ENCODE measurements at places on chromosomes 3 and 15.

DNA sequence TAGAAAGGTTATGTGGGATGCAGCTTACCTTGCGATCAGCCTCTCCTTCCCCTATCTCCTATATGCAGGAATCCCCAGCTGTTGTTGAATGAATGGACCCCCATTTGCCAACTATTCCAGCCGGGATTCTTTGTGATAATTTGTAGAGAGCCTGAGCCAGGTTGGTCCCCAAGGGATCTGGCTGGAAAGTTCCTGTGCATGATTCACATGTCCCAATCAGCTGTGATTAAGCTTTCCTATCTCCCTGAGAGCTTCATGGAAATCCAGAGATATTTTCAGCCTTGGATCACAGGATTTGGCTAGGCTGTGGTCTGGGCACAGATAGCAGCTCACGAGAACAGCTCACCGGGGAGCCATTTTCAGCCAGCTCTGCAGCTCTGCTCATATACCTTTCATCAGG is 76.7 kb downstream of the ARNT2 start:
- DNase-seq, result no peak

- DNase-seq, result no peak
These were observed 72.2 kb downstream of the DLG1 start for GRCh38 chr3:197226179-197226578.

GRCh38 chr15:88243895-88244787 is 12.4 kb downstream of the NTRK3 start:
- no peak for DNase-seq

DNA sequence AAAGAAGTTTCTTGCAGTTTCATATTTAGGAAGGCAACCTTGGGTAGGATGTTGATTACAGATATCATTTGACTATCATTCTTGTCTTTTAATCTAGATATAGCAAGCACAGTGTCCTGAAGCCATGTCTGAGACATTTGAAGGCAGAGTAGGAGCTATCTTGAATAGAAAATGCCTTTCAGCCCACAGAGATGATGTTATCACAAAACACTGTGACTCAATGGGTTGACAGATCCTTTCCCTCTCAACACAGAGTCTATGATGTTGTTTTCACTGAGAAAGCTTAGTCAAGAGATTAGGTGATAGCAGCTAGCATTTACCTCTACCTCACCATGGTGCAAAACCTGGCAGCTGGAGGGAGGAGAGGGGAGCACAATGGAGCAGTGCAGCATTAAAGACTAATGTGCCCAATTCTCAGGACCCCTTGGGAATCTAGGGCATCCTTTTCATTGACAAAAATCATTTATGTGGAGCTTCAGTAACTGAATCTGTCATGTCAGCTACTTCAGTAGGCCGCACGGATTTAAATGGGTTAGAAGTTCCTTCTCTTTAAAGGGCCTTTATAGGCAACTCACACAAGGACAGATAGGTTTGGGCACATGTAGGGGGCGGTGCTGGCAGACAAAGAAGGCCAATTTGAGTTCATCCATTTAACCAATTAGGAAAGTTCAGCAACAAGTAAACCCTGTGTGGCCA is 121.8 kb downstream of the AGBL1 start:
- DNase-seq, result no peak

GRCh38 chr3:120636795-120637401 is 40.8 kb downstream of the NDUFB4 start:
- no peak for DNase-seq

- no peak for DNase-seq
These were observed 123.4 kb downstream of the ABI3BP start for GRCh38 chr3:100869787-100870186.

DNA sequence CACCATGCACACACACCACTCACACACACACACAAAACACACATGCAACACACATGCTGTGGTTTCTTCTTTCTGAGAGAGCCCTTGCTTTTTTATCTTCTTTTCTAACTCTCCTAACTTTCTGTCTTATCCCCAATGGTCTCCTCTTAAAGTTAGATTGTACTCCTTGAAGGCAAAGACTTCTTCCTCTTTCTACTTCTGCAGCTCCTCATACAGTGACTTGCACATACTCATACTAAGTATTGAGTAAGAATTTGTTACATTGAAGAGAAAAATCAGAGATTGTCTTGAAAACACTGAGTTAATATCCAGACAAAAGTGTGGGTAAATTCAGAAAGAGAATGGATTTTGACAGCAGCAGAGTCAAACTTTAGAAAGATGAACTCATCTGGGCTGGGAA is 64.4 kb downstream of the GTPBP8 start:
- no peak for DNase-seq

GRCh38 chr15:40046721-40047414 is 7.9 kb upstream of the SRP14 start:
- DNase-seq, result peak; percentile 28

GRCh38 chr3:168250415-168250861 is 154.7 kb upstream of the GOLIM4 start:
- no peak for DNase-seq

- no peak for DNase-seq
These were observed 12.4 kb downstream of the LINGO1 start for GRCh38 chr15:77620297-77620696.

GRCh38 chr3:183764847-183765731 is 60.3 kb downstream of the MAP6D1 start:
- DNase-seq, result no peak

GRCh38 chr15:52037889-52038505 is 19.0 kb downstream of the MAPK6 start:
- no peak for DNase-seq

DNA sequence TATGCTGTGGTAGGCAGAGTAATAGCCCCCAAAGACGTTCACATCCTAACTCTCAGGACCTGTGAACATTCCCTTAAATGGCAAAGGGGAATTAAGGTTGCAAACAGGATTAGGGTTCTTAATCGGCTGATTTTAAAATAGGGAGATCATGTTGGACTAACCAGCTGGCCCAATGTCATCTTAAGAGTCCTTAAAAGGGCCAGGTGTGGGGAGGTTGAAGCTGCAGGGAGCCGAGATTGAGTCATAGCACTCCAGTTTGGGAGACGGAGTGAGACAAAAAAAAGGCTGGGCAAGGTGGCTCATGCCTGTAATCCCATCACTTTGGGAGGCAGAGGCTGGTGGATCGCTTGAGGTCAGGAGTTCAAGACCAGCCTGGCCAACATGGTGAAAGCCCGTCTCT is 1.6 kb upstream of the FLNB start:
- DNase-seq, result no peak

DNA sequence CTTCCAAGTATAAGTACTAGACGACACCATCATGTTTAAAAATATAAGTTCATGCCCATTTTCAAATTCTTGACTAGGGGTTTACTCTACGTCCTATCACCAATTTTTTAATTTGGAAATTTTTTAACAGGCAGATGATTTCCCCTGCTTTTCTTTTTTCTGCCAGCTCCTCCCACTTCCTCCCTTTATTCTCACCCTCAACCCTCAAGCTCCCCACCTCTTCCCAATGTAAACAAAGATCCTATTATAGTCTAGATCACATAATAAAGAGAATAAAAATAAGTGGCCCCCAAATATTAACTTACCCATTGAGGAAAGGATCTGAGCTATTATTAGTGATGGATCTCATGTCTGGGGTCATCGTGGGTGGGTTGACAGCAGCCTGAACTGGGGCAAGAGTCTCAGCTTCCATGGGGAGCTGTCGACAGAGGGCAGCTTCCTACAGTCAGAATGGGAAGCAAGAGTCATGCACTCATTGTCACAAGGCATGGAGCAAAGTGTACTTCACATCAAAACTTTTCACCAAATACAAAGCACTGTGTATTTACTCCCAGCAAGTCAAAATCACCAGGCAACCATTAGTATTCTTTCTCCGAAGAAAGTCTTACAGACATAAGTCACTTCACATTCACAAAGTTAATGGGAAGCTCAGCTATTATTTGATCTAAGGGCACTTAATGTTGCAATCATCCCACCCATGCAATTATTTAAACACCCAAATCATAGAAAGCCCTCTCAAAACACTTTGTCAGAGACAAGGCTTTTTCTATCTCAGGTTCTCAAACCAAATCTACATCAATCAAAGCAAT is 53.2 kb downstream of the TM4SF4 start:
- no peak for DNase-seq

DNA sequence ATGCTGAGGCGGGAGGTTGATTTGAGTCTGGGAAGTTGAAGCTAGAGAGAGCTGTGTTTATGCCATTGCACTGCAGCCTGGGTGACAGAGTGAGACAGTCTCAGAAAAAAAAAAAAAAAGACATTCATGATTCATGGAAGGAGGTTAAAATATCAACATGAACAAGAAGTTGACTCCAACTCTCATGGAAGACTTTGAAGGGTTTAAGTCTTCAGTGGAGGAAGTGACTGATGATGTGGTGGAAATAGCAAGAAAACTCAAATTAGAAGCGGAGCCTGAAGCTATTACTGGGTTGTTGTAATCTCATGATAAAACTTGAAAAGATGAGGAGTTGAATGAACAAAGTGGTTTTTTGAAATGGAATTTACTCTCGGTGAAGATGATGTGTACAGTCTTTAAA is 491.8 kb downstream of the SQOR start:
- no peak for DNase-seq
